ENCODE measurements at places on chromosomes 2 and 18.

DNA sequence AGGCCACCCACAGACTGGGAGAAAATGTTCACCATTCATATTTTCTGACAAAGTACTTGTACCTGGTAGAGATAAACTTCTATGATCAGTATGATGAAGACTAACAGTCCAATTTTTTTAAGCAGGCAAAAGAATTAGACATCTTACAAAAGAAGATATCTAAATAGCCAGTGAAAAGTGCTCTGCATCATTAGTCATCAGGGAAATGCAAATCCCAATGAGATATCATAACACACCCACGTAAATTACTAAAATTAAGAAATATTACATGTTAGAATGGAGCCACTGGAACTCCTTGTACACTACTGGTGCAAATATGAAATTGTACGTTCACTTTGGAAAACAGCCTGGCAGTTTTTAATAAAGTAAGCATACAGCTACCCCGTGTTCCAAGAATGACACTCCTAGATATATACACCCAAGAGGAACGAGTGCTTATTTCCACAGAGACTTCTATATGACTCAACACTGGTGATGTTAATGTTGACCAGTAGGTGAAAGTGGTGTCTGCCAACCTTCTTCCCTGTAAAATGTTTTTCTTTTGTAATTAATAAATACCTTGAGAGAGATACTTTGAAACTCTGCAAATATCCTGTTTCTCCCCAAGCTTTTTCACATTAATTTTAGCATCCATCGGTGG is 80.3 kb downstream of the NPAS2 start:
- no peak for DNase-seq

- no peak for DNase-seq
These were observed 244.9 kb downstream of the ETAA1 start for GRCh38 chr2:67642046-67642382.

DNA sequence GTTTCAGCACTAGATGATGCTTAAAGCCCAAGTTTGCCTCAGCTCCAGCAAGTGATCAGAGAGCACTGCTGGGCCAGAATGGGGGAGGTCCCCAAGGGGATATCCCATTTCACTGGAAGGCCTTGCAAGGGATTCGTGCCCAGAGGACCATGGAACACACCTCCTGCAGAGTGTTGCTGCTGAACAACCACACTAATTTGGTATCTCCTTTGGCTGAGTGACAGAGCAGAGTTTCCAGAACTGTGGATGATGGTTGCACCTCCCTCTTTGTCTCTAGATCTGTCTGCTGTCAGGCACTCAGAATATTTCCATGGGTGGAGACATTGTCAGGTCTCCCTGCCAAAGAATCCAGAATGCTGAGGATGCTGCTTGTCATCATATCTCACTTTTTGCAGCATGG is 484.8 kb upstream of the NETO1 start:
- no peak for DNase-seq

GRCh38 chr2:74205596-74205995 is 7.2 kb downstream of the MTHFD2 start:
- DNase-seq = no peak

GRCh38 chr2:226423498-226423960 is 376.1 kb downstream of the IRS1 start:
- no peak for DNase-seq

Data from retinal pigment epithelial cell (primary cell).